Muscle of arm (tissue), 14 donors: ENCODE measurements at places on chromosomes 7 and 10.

- no peak for DNase-seq
These were observed 66.1 kb downstream of the ZMYND11 start for GRCh38 chr10:201328-201771.

- peak; percentile 4 for DNase-seq
These were observed 73.8 kb downstream of the LRGUK start for GRCh38 chr7:134200970-134201369.

GRCh38 chr7:139799586-139799985, 21.8 kb upstream of the HIPK2 start:
- DNase-seq: no peak

GRCh38 chr7:111199643-111200042, 108.7 kb downstream of the LRRN3 start:
- no peak for DNase-seq

GRCh38 chr10:97321804-97322190, 2.7 kb downstream of the FRAT1 start:
- DNase-seq: no peak

DNA sequence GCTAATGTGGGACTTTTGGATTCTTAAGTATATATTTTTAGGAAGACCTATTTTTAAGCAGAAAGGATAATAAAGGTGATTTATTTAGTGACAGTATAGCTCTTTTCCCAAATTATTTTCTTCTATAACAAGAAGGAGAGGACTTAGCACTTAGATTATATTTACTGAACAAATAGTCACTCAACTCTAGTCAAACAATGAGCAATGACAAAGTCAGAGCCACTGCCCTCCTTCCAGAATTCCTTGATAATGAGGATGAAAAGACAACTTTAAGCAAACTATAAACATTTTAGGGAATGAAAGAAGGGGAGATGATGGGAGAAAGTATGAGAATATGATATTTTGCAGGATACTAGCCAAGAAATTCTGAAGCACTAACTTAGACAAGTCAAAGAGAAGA, 293.5 kb upstream of the YAE1 start:
- no peak for DNase-seq

DNA sequence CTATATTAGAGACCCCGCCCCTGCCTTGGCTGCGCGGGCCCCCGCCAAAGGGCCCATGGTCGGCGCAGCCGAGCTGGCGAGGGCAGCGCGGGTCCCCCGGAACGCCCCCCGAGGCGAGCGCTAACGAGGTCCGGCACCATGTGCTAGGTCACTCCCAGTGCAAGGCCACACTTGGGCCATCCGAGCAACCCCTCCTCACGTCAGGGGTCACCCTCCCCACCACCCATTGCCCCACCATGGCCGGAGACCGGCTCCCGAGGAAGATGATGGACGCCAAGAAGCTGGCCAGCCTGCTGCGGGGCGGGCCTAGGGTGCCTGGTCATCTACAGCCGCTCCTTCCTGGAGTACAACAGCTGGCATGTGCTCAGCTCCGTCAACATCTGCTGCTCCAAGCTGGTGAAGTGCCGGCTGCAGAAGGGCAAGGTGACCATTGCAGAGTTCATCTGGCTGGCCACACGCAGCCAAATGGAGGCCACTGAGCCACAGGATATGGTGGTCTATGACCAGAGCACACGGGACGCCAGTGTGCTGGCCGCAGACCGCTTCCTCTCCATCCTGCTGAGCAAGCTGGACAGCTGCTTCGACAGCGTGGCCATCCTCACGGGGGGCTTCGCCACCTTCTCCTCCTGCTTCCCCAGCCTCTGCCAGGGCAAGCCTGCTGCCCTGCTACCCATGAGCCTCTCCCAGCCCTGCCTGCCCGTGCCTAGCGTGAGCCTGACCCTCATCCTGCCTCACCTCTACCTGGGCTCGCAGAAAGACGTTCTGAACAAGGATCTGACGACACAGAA, 12.4 kb upstream of the SEC24C start:
- DNase-seq: no peak

DNA sequence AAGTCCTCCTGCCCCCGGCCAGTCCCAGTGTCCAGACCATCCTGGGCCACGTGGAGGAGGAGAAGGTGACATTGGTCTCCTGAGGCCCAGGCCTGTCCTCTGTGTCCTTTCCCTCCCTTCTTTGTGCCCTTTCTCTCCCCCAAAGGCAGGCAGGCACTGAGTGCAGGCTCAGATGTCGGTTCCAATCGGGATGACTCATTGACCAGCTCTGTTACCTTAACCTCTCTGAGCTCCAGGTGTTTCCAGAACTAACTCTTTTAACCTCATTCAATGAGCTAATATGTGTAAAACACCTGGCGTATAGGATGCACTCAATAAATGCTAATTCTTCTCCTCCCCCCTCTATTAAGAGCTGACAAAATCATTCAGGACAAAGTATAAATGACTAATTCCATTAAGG, 25.7 kb downstream of the MACROH2A2 start:
- no peak for DNase-seq

- no peak for DNase-seq
These were observed 220.1 kb downstream of the TEX36 start for GRCh38 chr10:125462845-125463244.

DNA sequence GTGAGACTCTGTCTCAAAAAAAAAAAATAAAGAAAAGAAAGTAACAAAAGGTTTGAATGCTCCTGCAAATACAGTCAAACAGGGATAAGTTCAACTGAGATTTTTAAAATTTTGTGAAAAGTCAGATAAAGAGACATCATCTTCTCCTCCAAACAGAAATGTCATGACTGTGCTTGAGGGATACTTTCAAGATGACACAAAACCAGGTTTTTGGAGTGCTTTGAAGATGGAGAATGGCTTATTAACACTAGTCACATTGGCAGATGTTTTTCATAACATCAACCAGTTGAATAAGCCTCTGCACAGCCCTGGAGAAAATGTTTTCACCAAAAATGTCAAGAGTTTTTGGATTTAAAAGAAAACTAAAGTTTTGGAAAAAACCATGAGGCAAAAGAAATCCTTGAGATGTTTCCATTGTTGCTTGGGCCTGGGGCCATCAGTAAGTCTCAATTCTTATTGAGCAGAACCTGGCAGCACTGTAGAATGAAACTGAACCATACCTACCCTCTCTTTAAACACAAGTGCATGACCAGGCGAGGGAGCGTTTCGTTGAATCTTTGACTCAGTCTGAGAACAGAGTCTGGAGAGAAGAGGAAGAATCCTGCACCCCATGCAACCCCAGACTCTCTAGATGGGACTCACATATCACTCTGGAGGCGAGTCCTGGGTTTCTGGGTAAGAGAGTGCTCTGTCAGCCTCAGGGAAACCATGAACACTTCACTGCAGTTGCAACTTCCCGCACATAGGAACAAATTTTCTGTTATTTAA, 37.4 kb upstream of the PRKCQ start:
- no peak for DNase-seq

GRCh38 chr10:93703066-93703465, 674 bp upstream of the FRA10AC1 start:
- no peak for DNase-seq

DNA sequence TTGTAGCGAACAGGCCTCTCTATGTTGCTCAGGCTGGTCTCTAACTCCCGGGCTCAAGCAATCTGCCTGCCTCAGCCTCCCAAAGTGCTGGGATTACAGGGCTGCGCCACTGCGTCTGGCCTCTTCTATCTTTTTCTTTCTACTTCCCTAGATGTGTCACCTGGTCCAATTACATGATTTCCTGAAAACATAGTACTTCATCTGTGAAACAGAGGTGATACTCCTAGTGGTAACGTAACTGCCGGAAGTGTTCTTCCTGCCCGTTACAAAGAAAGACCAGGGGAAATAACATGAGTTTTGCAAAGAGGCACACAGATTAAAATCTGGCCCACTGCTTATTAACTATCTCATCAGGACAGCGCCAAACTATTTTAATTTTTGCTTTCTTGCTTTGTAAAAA, 18.4 kb upstream of the HGF start:
- no peak for DNase-seq

- no peak for DNase-seq
These were observed 200.9 kb downstream of the GRM3 start for GRCh38 chr7:86844608-86845007.

DNA sequence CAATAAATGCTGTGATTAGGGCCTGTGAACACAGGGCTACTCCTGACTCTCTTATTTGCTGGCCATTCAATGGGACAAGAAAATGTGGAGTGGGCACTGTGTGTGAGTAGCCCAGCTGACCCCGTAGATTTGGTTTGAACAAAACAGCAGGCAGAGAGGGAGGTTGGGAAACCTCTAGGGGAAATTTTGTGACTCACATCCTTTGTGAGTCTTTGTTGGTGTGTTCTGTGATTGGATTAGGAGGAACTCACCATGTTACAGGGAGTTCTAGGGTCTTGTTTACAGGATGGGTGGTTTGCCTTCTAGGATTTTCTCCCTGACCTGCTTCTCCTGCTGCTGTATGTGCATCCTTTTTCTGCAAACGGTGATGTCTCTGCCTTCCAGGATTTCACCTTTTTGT, 128.3 kb upstream of the MKI67 start:
- DNase-seq: no peak

DNA sequence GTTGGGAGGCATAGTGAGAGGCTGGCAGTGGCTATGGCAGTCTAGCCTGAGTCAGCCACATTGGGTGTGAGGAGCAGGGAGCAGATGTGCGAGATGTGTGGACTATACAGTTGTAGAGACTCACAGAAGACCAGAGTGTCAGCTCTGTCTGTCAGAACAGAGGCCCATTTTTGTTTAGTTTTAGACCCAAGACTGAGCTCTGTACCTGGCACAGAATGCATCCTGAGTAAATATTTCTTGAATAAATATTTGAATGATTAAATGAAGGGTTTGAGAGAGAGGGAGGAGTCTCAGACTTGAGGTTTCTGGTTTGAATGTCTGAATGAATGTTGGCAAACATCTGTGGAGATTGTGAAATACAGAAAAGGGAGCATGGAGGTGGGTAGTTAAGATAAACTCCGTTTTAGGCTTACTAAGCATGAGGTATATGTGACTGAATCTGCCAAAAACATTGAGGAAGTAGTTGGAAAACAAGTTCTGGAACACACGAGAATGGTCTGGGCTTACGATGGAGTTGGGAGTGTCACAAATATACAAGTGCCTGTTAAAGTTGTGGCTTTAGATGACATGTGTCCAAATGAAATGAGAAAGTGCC, 3.6 kb downstream of the SEC23IP start:
- no peak for DNase-seq

GRCh38 chr10:123986736-123987135, 95.1 kb upstream of the CPXM2 start:
- no peak for DNase-seq
